Panc1 (cell line): ENCODE measurements at places on chromosomes 5 and 9. TPM values are rescaled to one million over a fixed set of nuclear protein-coding genes. Genes with fewer than 3 reads are reported as not detected.

IDNK gene
- total RNA-seq, result 1.9 TPM

VCAN gene
- 0.72 TPM for total RNA-seq

IFNA21 gene
- not detected for total RNA-seq

CNTLN gene
- total RNA-seq, result not detected

CDH6 gene
- total RNA-seq, result 0.36 TPM

FOXD4L6 gene
- total RNA-seq, result not detected

C7 gene
- 1.4 TPM for total RNA-seq

OR1N1 gene
- total RNA-seq, result not detected
